ENCODE measurements at places on chromosomes 3 and 15. TPM values are rescaled to one million over a fixed set of nuclear protein-coding genes. Genes with fewer than 3 reads are reported as not detected.

GRCh38 chr3:144109944-144110343 is 138.3 kb downstream of the DIPK2A start:
- H3K27ac ChIP-seq, result no peak overlapping the region
- DNase-seq, result no peak
- H3K4me3 ChIP-seq, result no peak overlapping the region
- no peaks in the 10 kb centered on the region for H3K36me3 ChIP-seq
- H3K4me1 ChIP-seq, result no peaks in the 10 kb centered on the region

- H3K27me3 ChIP-seq, result no peaks in the 10 kb centered on the region
- H3K36me3 ChIP-seq, result no peaks in the 10 kb centered on the region
- DNase-seq, result no peak
- H3K27ac ChIP-seq, result no peak overlapping the region
These were observed 145.5 kb downstream of the SQOR start for GRCh38 chr15:45780352-45780751.

Gene ARPIN
- total RNA-seq, result 29.3 TPM

Gene OCA2
- 6.0 TPM for total RNA-seq

GRCh38 chr3:194766845-194767244 is 81.2 kb downstream of the FAM43A start:
- no peak for DNase-seq
- no peak overlapping the region for H3K4me3 ChIP-seq
- no peak overlapping the region for H3K27ac ChIP-seq
- H3K4me1 ChIP-seq, result peaks cover 20% of the 10 kb centered on the region

DNA sequence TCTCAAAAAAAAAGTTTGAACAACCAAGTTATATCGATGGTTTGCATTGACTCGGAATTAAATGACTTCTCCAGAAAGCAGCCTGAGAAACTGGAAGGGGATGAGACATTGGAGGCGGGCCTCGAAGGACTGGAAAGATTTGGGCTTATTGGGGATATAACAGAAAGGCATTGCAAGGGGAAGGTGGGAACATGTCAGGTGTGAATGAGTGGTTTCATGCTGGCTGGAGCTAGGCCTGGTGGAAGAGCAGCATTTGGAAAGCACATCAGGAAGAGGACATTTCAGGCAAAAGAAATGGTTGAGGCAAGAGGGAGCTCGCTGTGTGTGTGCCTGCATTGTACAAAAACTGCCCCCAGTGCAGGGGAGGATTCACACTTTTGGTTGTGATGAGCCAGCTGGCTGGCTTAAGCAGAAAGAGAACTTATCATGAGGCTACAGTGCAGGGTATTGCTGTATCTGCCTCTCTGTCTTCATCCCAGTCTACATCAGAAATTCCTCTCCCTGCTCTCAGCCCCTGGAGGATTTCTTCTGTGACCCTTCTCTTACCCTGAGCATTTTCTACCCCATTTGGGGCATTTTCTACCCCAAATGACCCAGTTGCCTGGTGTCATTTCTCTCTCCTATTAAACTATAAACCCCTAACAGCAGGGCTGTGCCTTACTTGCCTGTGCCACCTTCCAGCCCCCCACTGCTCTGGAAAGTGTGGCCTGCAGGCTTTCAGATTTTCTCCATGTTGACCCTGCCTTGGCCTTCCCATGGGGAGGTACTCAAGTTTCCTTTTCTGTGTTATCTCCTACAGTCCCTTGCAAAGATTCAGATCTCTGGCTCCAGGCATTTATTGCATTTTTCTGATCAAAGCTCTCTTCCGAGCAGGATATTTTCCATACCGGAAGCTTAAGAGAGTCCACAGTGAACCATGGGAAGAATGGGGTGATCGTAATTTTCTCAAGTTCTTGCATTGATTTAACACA is 64.4 kb upstream of the FLNB start:
- no peak for DNase-seq
- H3K4me3 ChIP-seq, result no peak overlapping the region
- no peaks in the 10 kb centered on the region for H3K4me1 ChIP-seq
- no peaks in the 10 kb centered on the region for H3K27me3 ChIP-seq

Gene TP63
- total RNA-seq, result 1.4 TPM

DNA sequence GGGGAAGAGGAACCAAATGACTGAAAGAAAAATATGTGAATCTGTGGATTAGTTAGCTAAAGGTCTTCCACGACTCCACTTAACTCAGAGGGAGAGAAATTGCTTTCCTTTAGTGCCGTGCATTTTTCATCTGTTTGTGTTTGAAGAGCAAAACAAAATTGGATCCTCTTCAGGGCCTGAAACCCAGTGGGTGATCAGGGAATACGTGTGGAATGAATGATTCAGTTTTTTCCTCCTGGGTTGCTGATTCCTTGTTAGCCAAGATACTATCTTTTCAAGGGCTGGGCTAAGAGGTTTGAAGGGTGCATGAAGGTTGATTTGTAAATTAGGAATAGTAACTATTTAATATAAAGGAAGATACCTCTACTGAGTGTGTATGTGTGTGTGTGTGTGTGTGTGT is 61.0 kb downstream of the TPRG1 start:
- no peaks in the 10 kb centered on the region for H3K4me1 ChIP-seq
- no peak for DNase-seq
- H3K4me3 ChIP-seq, result no peak overlapping the region
- H3K36me3 ChIP-seq, result no peaks in the 10 kb centered on the region

Data from upper lobe of left lung (tissue), 6 donors.